ENCODE measurements at places on chromosomes 16 and 17. TPM values are rescaled to one million over a fixed set of nuclear protein-coding genes. Genes with fewer than 3 reads are reported as not detected.

The CD300H gene
- polyA plus RNA-seq = 0.28 TPM

DNA sequence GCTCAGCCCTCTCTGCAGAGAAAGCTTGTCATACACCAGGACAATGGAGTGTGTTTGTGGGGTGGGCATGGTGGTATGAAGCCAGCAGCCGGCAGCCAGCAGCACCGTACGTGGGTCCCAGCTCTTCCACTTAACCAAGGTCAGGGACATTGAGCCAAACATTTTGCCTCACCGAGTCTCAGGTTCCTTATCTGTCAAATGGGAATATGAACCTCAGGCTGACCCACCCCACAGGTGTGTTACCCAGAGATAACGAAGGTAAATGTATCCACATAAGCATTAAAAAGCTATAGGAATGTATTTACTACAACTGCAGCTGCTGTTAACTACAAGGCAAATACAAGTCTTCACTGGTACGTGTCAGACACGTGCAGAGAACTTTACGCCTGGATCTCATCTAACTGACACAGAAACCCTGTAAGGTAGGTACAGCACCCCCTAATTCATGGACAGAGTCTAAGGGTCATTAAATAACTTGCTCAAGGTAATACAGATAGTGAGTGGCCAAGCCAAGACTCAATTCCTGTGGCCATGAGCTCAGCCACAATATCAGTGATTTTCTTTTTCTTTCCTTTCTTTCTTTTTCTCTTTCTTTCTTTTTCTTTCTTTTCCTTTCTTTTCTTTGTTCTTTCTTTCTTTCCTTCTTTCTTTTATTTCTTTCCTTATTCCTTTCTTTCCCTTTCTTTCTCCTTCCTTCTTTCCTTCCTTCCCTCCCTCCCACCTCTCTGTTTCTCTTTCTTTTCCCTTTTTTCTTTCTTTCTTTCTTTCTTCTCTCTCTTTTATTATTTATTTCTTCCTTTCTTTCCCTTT lies 990 bp downstream of the SLC5A11 start:
- peak; percentile 33 for DNase-seq

DNA sequence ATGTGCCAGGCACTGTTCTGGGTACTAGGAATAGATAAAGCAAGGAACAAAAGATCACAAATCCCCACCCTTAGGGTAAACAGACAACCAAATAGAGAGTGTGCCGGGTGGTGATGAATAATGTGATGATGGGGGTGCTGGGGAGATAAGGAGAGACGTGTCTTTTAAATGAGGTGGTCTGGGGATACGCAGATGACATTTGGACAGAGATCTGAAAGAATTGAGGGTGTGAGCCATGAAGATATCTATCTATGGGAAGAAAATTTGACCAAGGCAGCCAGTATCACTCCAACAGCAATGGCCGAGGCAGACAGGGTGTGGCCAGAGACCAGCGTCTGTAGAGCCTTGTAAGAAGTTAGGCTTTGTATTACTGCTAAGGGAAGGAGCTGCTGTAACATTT lies 165.3 kb downstream of the MRTFB start:
- DNase-seq = no peak

GRCh38 chr17:62800585-62800984 lies 7.5 kb downstream of the MARCHF10 start:
- peak; percentile 61 for DNase-seq

- no peak for DNase-seq
Measured at GRCh38 chr16:75109732-75110243, 6.8 kb downstream of the LDHD start.

DNA sequence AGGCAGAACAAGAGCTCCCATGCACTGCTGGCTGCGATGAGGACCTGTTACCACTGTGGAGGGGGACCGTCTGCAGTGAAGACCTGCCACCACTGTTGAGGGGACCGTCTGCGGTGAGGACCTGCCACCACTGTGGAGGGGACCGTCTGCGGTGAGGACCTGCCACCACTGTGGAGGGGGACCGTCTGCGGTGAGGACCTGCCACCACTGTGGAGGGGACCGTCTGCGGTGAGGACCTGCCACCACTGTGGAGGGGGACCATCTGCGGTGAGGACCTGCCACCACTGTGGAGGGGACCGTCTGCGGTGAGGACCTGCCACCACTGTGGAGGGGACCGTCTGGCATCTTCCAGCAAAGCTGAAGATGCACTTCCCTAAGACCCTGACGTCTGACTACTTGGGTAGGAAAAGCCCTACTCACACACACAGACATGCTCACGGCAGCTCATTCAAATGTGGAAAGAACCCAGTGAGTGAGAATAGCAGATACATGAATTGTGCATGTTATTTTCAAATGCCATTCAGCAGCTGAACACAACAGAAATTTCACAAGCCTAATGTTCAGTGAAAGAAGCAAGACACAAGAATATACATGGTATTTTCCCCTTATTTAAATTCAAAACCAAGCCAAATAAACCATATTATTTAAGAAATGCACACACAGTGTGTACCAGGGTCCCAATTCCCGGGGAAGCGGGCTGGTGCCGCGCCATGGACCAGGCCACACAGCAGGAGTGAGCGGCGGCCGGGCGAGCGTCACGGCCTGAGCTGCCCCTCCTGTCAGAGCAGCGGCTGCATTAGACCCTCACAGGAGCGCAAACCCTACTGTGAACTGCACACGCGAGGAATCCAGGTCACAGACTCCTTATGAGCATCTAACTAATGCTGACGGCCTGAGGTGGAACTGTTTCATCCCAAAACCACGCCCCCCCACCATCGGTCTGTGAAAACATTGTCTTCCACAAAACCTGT lies 64.2 kb upstream of the METRNL start:
- no peak for DNase-seq

GRCh38 chr17:30368912-30369720 lies 9.6 kb upstream of the CPD start:
- no peak for DNase-seq

The PRM1 gene
- not detected for polyA plus RNA-seq

- DNase-seq = no peak
Measured at GRCh38 chr17:45284176-45285140, 22.6 kb upstream of the SPATA32 start.

DNA sequence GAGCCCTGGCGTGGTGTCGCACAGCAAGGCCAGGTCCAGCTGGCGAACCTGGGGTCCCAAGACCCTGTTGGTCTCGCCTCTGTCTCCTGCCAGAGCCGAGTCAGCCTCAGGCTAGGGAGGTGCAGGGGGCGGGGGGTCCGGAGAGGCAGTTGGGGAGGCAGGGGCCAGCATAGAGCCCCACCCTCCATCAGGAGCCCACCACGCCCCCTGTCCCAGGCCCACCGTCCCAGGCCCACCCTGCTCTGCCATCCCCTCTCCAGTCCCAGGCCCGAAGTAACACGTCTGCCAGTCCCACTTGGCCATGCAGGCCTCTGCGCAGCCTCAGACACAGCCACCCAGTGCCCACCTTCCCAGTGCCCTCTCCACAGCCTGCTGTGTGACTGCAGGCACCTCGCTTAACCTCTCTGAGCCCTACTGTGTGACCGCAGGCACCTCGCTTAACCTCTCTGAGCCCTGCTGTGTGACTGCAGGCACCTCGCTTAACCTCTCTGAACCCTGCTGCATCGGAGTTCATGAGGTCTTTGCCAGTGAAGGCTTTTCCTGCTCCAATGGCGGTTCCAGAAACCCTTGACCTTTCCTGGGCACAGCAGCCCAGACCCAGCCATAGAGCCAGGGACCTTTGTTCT lies 29.3 kb downstream of the ZNF469 start:
- no peak for DNase-seq

DNA sequence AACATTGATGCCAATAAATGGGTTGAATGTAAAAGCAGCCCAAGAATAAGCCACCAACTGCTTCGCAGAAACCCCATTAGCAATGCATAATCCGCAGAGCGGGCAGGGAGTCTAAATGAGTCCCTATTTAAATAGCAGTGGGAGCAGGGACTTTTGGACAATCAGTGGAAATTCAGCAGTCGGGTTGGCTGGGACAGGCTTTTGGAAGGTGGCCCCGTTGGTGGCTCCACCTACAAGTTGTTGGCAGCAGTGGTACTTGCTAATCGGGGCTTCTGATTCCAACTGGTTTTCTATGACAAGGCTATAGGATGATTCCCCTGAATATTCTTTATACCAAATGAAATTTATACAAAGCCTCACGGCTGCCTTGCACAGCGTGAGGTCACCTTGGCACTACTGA lies 86.3 kb downstream of the WDR59 start:
- no peak for DNase-seq

- no peak for DNase-seq
Measured at GRCh38 chr17:4167786-4168185, 24.8 kb downstream of the CYB5D2 start.

The TSNAXIP1 gene
- polyA plus RNA-seq = 5.8 TPM

GRCh38 chr16:67137605-67138004 lies 13.2 kb downstream of the B3GNT9 start:
- peak; percentile 34 for DNase-seq

- no peak for DNase-seq
Measured at GRCh38 chr17:72850410-72851118, 241.9 kb downstream of the SLC39A11 start.

GRCh38 chr16:2233872-2234812 lies 2.1 kb upstream of the DNASE1L2 start:
- no peak for DNase-seq

DNA sequence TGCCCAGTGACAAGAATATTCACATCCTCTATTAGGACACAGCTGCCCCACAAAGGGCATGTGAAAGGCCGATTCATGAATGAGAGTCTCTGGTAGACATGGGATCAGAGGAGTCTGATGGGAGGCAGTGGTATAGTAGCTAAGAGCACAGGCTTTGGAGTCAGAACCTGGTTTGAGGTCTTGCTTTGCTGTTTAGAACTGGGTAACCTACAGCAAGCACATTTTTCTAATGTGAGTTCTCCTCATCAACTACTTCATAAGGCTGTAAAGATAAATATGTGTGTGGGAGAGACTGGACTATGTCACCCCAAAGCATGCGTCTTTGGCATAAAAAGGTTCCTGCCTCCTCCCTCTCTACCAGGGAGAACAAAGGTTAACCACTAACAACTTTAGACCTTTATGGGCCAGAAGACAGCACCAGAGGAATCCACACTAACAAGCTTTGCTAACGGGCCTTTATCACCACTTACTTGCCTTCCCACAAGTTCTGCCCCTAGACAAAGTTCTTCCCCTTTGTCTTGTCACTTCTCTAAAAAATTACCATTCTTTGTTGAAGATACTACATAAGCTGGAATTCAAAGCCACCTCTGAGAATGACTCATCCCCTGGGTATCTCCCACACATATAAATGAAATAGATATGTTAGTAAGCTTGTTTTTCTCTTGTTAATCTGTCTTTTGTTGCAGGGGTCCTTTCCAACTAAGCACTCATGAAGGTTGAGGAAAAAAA lies 21.1 kb downstream of the CDR2 start:
- peak; percentile 57 for DNase-seq

DNA sequence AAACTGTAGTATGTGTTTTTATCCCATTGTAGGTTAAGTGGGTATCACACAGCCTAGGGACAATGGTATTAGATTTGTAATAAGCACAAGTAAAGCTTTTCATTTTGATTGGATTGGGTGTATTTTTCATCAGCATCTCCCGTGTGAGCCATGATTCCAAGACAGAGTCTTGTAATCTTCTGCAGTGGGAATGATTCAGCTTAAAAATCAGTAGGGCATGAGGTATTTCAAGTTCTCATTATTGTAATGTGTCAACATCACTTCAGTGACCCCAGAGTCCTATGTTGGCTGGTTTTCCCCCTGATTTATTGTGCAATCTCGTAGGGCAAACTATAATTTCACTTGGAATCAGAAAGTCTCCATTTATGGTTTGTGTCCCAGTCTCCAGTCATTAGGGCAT lies 833.2 kb upstream of the RBFOX1 start:
- DNase-seq = no peak

GRCh38 chr17:79829004-79829403 lies 10.2 kb downstream of the CBX4 start:
- no peak for DNase-seq

- peak; percentile 76 for DNase-seq
Measured at GRCh38 chr17:38449364-38449763, 21.1 kb downstream of the ARHGAP23 start.

- no peak for DNase-seq
Measured at GRCh38 chr16:11263737-11264136, 5.4 kb downstream of the TNP2 start.

GRCh38 chr17:43014649-43015542 lies 7.3 kb downstream of the VAT1 start:
- DNase-seq = no peak

DNA sequence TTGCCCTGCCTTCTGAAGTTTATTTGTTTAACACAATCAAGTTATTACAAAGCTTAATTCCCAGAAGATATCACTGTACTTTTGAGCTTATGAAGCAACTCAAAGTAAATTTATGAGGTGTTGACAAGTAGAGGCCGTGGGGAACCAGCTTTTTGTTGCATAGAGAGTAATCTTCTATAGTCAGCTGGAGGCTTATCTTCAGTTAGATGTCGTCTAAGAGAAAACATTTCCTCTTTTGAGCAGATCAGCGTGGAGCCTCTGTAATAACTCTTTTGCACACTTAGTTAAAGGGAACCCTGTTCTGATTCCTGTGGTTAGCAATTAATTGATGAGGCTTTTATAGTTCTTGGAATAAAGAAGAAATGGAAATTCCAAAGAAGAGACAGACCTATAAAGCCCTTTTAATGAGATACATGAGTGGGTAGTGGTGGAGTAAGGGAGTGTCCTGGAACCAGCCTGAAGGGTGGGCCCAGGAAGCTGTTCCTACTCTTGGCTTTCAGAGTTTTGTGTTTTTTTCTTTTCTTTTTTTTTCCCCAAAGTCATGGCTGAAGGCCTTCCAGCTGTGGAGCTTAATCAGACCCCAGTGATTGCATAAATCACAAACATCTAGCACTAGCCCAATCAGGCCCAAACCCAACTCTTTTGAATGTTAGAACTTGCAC lies 28.9 kb upstream of the MAP3K14 start:
- peak; percentile 72 for DNase-seq

The CRAMP1 gene
- 9.9 TPM for polyA plus RNA-seq

- DNase-seq = no peak
Measured at GRCh38 chr17:79618383-79619067, 7.7 kb upstream of the RBFOX3 start.

DNA sequence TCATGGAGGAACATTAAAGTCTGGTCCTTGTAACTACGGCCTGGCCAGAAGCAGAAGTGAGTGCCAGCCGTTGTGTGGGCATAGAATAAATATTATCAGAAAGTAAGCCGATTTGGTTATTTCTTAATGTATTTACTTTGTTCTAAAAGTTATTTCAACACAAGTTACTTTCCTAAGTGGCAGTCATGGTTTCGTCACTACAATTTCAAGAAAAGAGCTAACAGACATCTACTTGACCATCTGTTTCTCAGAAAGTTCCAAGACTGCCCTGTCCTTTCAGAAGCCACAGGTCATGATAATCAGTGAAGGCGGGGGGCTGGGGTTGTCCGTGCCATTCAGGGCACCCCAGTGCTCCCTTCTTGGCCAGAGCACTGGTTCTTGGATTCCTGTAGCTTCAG lies 14.9 kb upstream of the FASN start:
- DNase-seq = no peak

The NPIPB6 gene
- polyA plus RNA-seq = 0.69 TPM

DNA sequence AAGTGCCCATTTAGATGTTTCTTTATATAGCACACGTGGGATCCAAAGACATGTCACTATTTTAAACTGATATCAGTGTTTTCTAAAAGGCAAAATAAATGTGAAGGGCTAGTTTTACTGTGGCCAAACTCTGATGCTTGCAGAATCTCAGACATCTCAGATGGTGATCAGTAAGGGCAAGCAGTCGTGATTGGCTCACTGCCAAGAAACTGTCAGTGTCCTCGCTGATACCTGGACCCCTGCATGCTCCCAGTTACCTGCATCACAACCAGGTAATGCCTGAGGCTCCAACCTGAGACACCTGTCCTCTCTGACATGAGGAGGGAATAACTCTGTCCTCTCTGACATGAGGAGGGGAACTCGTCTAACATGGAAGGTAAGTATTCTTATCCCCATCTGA lies 114.0 kb downstream of the SPECC1 start:
- DNase-seq = no peak

The CES4A gene
- polyA plus RNA-seq = 17.9 TPM

Measured in hepatocyte (in vitro differentiated cells).